ENCODE measurements at places on chromosomes 16 and 17.
A peak's percentile ranks its signal among the peaks of the same experiment; 100 is the strongest.

DNA sequence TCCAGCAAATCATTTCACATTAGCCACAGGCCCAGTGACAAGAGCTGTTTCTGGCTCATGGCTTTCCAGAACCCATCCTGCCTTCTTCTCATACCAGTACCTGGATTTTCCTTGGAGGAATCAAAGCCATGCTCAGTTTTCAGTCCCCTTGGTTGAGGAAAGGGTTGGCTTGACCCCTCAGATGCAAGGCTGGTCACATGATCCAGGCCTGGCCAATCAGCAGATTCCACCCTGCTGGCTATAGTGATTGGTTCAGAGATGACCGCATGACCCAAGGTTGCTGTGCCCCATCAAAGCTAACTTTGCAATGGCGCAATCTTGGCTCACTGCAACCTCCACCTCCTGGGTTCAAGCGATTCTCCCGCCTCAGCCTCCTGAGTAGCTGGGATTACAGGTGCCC lies 45.0 kb downstream of the MMP15 start:
- no peak for DNase-seq

GRCh38 chr17:67831268-67831667 lies 6.0 kb downstream of the BPTF start:
- DNase-seq: no peak

- DNase-seq: peak; percentile 78
Observed at GRCh38 chr16:53872248-53873221, 168.6 kb downstream of the FTO start.

DNA sequence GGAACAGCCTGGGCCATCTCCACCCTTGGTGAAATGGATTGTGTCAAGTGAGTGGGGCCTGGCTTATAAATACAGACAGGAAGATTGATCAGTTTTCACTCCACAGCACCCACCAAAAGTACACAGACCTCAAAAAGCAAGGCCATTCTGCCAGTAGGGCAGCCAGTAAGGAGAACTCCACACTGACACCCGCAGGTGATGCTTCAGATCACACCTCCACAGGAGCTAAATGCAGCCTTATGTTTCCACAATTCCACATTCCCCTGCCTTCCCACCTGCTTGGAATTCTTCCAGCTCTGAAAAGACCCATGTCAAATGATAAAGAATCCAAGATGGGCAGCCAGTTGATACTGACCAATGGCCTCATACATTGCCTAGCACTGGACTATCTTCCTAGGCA lies 191.1 kb downstream of the ZFHX3 start:
- DNase-seq: peak; percentile 57

DNA sequence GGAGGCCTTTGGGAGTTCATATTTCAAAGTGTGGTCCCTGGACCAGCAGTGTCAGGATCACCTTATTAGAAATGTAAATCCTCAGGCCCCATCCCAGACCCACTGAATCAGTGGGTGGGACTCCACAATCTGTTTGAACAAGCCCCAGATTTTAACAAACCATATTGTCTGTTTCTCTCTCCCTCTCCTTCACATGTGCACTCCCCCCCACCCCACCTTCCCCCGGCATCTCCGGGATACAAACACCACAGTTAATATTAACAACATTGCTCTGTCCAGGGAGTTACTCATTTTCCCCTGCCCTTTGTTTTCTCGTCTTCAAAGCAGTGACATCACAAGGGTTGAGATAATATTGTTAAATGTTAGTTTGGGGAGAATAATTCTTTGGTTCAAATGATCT lies 127.3 kb downstream of the KATNIP start:
- DNase-seq: no peak

- DNase-seq: no peak
Observed at GRCh38 chr17:72412650-72413076, 291.8 kb downstream of the SOX9 start.

Measured in Kasumi-1 (cell line).